ENCODE measurements at places on chromosomes 12 and 14. TPM values are rescaled to one million over a fixed set of nuclear protein-coding genes. Genes with fewer than 3 reads are reported as not detected.

IFI27 gene
- 4.1 TPM for polyA plus RNA-seq

R3HDM2 gene
- 27.4 TPM for polyA plus RNA-seq

- DNase-seq = no peak
Observed at GRCh38 chr12:108419949-108420348, 80.8 kb upstream of the CMKLR1 start.

- no peak for DNase-seq
Observed at GRCh38 chr14:104266631-104267575, 128.5 kb downstream of the KIF26A start.

- no peak for DNase-seq
Observed at GRCh38 chr12:115208098-115208497, 524.1 kb upstream of the TBX3 start.

GRCh38 chr14:89344920-89345254, 72.1 kb downstream of the FOXN3 start:
- no peak for DNase-seq

- no peak for DNase-seq
Observed at GRCh38 chr14:81555684-81556083, 22.0 kb upstream of the SEL1L start.

- DNase-seq = no peak
Observed at GRCh38 chr14:100882991-100883788, 20.3 kb downstream of the RTL1 start.
